ENCODE measurements at places on chromosomes 11 and 22.

GRCh38 chr22:49595465-49596078 is 232.1 kb downstream of the BRD1 start:
- DNase-seq = no peak

- DNase-seq = no peak
Observed at GRCh38 chr11:111450480-111451320, 61.5 kb downstream of the BTG4 start.

DNA sequence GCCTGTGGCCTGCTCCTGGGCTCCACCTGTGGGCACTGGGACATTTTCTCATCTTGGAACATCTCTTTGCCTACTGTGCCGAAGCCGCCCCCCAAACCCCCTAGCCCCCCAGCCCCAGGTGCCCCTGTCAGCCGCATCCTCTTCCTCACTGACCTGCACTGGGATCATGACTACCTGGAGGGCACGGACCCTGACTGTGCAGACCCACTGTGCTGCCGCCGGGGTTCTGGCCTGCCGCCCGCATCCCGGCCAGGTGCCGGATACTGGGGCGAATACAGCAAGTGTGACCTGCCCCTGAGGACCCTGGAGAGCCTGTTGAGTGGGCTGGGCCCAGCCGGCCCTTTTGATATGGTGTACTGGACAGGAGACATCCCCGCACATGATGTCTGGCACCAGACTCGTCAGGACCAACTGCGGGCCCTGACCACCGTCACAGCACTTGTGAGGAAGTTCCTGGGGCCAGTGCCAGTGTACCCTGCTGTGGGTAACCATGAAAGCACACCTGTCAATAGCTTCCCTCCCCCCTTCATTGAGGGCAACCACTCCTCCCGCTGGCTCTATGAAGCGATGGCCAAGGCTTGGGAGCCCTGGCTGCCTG is 1.4 kb downstream of the SMPD1 start:
- no peak for DNase-seq

DNA sequence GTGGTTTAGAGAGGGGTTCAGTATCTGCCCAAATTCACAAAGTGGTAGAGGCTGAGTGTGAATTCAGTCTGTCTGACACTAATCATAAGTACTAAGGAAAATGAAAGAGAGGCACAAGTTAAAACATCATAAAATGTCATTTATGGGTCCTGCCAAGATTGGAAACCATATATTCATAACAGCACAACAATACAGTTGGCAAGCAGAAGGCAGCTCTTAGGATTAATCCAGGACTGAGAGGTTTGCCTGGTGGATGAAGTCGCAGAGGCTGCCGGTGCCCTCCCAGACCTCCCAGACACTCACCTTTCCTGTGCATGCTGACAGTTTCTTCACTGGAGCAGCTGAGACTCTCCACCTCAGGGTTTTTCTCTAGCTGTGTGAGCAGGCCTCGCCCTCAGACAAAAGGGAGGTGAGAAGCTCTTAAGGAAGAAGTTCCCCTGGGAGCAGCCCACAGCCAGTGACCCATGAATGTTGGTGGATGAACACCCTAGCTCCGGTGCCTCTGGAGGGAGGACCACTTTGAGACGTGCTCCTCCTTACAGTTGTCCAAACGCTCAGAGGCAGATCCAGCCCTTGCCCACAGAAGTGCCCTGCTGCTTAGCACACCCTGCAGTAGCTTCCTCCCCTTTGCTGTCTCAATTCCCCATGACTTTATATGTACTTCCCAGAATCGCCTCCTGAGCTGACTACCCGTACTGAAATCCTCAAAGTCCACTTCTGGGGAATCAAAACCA is 43.7 kb downstream of the MAML2 start:
- DNase-seq = no peak

DNA sequence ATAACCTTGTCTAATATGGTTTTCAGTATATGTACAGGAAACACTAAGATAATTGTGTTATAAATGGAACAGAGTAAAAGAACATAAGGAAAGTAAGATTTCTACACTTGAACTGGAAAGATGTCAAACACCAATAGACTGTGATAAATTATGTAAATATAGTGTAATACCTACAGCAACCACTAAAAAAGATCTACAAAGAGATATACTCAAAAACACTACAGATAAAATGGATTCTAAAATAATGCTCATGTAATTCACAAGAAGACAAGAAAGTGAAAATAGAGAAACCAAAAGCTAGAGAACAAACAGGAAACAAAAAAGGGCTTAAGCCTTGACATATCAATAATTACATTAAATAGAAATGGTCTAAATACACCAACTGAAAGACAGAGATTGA is 30.9 kb downstream of the DEUP1 start:
- no peak for DNase-seq

GRCh38 chr11:12544986-12545775 is 129.0 kb upstream of the TEAD1 start:
- DNase-seq = no peak

GRCh38 chr11:60372767-60373166 is 5.6 kb upstream of the MS4A7 start:
- no peak for DNase-seq

GRCh38 chr11:92380882-92381281 is 156.3 kb downstream of the FAT3 start:
- no peak for DNase-seq

- DNase-seq = no peak
Observed at GRCh38 chr22:45420011-45420410, 6.5 kb downstream of the RIBC2 start.

- no peak for DNase-seq
Observed at GRCh38 chr11:8361664-8362210, 98.1 kb upstream of the LMO1 start.

DNA sequence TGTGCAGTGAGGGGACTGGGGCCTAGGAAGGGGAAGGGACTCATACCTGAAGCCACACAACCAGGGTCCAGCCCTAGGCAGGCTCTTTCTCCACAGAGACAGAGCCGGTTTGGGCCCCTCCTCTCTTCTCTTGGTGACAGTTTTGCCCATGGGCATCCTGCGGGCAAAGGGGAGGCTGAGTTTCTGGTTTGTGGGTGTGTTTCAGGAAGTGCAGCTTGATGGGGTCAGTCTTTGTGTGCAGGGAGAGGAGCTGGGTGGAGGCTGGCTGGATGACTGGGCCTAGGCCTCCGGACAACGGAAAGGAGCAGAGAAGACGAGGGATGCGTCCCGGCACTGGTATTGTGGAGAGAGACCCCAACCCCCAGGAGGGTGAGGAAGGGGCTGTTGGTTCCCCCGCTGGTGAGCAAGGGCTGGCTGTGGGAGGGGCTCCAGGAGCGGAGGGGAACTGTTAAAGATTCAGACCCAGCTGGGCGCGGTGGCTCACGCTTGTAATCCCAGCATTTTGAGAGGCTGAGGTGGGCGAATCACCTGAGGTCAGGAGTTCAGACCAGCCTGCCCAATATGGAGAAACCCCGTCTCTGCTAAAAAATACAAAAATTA is 23.4 kb upstream of the CELSR1 start:
- no peak for DNase-seq

GRCh38 chr11:35847473-35847872 is 96.4 kb upstream of the LDLRAD3 start:
- peak; percentile 72 for DNase-seq

DNA sequence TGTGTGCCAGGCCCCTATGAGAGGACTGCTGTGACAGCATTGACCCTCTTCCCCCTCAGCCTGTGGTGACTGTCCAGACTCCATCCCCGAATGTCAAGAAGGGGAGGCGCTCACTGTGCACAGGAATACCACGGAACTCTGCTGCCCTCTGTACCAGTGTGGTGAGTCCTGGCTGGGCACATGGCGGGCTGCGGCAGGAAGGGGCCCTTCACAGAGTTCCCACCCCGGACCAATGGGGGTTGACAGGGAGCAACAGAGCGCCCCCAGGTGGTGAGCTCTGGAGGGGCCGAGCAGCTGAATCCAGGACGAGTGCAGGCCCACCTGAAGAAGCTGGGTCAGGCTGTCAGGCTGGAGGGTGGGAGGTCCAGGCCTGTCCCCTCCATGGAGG is 83.8 kb upstream of the MYOD1 start:
- DNase-seq = no peak

DNA sequence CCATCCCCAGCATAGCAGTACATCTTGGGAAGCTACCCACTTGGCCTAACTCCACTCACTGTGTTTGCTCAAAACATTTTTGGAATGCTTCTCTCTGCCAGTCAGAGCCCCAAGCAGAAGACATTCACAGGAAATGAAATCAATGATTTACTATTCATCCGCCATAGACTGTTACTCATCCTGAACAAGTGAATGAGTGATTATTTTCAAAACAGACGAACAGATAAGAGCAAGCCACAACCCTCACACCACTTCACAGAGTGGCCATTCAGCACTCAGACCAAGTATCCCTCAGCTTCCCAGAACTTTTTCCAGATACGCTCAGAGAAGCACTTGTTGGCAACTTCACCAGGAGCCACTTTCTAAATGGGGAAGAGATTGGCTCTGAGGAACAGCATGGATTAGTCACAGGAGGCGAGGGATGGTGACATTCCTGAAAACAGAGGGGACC is 13.0 kb upstream of the UBASH3B start:
- DNase-seq = no peak

DNA sequence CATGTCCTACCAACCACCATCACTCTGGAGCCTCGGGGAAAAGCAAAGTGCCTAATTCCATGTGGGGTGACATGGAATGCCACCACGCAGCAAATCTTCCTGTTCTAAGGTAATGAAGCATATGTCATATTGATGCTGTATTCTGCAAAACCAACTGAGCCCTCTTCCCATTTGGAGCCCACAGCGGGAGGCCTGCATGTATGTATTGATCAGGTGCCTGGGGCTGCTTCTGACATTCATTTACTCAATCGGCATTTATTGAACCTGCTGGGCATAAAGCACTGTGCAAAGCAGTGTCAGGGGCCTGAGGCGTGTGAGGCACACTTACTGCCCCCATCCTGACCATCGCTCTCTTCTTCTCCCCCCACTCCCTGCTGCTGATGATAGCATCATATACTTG is 39.1 kb downstream of the ANKK1 start:
- DNase-seq = no peak

DNA sequence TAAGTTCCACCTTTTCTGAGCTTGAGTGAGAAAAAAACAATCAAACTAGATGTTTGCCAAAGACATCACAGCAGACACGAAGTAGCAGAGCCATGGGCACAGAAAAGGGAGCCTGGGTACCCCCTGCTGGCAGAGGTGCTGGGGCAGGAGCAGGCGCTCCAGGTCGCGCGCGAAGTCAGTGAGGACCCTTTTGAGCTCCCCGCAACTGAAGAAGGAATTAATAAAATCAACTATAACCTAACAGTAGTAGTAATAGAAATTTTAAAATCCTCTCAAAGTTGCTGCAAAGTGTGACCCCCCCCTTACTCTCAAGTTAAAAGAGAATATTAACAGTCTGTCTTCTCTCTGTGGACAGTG is 20.0 kb upstream of the PARVB start:
- DNase-seq = no peak

DNA sequence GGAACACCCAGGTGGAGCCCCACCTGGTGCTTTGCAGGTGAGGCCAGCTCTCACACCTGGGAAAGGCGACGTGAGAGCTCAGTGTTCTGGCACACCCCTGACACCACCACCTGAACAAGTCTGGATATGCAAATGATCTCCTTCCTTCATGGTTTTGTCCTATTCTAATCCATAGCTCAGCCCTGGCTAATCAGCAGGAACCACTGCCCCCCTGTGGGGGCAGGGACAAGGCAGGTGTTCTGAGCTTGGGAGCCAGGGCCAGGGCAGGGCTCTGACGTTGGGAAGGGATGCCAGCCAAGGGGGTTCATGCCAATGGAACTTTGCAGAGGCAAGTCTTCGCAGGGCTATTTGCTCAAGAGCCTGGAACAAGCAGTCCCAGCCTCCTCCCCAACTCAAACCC is 144.2 kb downstream of the TRIM29 start:
- DNase-seq = no peak

- no peak for DNase-seq
Observed at GRCh38 chr11:133842053-133842452, 3.3 kb downstream of the SPATA19 start.

GRCh38 chr11:47244448-47245350 is 3.9 kb downstream of the ACP2 start:
- no peak for DNase-seq
